ENCODE measurements at places on chromosomes 1 and 21.

GRCh38 chr1:16007671-16008341 is 3.8 kb downstream of the SRARP start:
- no peak for DNase-seq

GRCh38 chr1:169739980-169740379 is 6.1 kb upstream of the SELE start:
- no peak for DNase-seq

DNA sequence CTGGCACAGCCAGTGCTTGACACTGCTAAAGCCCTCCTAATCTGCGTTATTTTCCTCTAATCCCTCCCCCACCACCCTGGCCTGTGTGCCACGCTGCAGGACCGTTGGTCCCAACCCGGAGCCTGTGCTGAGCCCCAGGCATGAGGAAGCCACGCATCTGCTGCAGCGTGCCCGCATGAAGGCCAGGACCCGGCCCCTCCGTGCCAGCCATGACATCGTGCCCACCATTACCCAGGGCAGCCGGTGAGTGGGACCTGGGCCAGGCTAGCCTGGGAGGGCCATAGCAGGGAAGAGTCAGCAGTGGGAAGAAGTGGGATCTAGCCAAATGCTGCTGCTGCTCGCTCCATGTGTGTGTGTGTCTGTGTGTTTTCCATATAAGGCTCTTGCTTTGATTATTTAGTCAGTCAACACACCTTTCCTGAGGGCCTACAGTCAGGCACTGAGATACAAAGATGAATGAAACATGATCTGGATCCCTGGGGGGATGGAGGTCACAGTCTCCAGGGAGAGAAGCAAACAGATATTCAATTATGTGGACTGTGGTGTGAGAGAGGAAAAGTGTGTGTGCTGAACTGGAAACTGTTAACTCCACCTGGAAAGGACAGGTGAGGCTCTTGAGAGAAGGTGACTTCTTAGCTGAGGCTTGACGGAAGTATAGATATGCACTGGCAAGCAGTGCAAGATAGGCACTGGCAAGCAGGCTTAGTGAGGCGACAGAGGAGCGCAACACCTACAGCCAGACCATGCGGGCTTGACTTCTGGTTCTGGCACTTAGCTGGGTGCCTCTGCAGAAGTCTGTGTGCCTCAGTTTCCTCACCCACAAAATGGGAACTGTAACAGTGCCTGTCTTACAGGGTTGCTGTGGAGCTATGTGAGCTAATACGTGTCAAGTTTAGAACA is 15.9 kb downstream of the KIAA1614 start:
- DNase-seq, result no peak

GRCh38 chr1:162133566-162133965 is 64.1 kb downstream of the NOS1AP start:
- DNase-seq, result no peak

DNA sequence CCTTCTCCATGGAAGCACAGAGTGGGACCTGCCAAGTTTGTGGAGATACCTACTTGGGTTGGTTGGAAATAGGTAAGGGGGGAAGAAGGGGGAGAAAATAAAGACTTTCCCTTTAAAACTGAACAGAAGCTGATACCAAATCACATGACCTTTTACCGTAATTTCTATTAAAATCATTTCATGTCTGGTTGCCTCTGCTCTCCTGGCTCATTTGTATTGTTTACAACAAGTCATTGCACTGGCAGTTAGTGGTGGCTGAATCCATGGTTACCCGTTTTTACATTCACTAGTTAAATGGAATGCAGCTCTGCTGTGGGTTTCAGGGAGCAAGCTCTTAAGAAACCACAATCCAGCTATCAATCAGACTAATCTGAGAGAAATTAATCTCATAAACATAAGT is 353.7 kb upstream of the ESRRG start:
- no peak for DNase-seq

- DNase-seq, result no peak
Measured at GRCh38 chr1:9242338-9242969, 7.9 kb downstream of the H6PD start.

DNA sequence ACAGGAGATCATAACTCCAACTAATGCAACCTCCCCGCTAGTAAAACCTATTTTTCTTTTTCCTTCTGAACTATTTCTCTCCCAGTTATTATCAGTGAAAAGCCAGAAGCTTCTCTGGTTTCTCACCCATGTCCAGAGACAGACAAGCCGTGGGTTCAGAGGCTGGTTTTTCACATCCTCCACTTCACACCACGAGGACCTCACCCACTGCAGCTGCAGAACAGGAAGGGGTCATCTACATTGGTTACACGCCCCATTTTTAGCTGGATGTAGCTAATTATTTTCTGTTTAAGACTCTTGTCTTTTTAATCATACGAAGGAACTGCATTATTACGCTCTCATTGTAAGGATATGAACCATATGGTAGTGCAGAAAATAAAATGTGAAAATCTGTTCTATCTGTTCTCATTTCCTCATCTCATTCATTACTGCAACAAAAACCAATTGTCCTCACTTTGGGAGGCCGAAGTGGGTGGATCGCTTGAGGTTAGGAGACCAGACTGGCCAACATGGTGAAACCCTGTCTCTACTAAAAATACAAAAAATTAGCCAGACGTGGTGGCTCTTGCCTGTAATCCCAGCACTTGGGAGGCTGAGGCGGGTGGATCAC is 39.1 kb upstream of the CLDN14 start:
- DNase-seq, result no peak

DNA sequence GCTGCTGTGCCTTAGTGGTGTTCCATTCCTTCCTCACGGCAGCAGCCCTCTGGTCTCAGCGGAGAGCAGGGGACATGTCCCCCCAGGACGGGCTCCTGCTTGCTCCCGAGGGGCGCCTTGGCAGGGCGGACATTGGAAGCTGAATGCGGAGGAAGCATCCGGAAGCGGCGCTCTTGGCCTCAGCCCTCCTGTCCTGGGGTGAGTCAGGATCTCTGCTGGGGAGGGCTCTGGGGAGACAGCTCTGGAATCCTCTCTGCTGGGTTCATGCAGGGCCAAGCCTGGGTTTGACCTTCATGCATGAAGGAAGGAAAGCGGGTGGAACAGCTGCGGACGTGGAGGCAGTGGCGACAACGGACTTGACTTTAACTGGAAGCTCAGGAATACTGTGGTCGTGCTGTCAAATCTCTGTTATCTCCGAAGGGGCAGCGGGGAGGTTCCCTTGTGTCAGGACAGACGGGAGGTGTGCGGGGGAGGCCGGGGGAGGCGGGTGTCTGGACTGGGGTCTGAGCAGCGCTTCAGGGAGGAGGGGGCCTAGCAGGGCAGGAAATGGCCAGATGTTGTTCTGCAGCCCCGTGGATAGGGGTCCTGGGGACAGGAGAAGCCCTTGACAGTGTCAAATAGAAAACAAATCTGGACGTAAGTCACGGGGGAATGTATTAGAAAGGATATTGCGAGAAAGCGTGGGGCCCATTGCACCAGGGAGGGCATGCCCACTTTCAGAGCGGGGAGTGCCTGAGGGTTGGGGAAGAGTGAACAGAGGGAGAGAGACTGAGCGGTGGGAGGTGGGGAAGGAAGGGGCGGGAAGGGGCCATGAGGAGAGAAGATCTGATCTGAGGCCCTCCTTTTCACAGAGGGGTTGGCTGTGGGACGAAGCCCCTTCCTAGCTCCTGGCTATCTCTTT is 26.6 kb downstream of the CRYAA start:
- DNase-seq, result peak; percentile 45

DNA sequence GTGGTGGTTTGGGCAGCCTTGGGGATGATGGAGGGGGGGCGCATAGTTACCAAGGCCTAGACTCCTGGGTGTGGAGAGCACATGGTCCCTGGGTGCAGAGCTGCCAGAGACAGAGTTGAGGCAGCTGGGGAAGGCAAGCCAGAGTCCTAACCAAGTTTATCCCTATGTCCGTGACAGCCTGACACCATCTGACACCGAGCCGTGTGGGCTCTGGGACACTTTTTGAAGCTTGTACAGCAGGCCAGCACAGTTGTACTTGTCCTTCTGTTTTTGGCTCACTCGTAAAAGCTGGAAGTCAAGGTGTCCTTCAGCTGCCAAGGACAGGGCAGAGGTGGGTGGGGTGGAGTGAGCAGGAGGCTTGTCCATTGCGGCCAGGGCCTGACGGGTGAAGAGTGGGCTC is 28.5 kb downstream of the SLC26A9 start:
- DNase-seq, result no peak

DNA sequence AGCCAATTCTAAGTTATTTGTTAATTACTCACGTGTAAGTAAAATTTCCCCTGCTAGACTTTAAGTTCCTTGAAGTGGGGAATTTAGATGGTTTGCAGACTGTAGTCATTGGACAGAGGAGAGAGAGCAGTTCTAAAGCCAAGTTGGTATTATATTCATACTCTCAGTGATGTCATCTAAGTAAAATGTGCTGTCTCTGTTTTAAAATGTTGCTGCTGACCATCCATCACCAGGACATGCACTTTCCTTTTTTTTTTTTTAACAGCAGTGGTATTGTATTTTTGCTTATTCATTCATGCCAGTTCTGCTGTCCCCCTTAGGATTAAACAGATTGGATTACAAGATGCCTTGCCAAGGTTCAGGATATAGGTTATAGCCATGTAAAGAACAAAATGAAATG is 2.3 kb downstream of the TTLL7 start:
- no peak for DNase-seq

- no peak for DNase-seq
Measured at GRCh38 chr1:94634977-94635416, 93.4 kb upstream of the F3 start.

DNA sequence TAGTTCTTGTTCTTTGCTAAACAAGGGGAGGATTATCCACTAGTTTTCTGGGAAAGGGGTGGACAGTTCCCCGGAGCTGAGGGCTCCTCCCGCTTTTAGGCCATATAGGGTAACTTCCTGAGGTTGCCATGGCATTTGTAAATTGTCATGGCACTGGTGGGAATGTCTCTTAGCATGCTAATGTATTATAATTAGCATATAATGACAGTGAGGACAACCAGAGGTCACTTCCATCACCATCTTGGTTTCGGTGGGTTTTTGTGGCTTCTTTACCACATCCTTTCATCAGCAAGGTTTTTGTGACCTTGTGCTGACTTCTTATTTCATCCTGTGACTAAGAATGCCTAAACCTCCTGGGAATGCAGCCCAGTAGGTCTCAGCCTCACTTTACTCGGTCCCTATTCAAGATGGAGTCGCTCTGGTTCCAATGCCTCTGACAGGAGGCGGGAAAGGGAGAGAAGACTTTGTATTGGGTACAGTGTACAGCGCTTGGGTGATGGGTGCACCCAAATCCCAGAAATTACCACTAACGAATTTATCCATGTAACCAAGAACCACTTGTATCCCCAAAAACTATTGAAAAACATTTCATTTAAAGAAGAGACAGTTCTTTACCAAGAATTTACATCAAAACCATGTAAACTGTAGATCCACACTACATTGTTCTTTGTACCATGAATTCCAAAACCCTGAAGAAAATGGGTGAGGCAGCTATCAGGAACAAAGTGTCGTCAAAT is 8.7 kb upstream of the SLC2A5 start:
- DNase-seq, result no peak

GRCh38 chr1:183505454-183506089 is 33.3 kb downstream of the SMG7 start:
- no peak for DNase-seq

GRCh38 chr1:8941906-8942305 is 3.8 kb upstream of the CA6 start:
- no peak for DNase-seq

DNA sequence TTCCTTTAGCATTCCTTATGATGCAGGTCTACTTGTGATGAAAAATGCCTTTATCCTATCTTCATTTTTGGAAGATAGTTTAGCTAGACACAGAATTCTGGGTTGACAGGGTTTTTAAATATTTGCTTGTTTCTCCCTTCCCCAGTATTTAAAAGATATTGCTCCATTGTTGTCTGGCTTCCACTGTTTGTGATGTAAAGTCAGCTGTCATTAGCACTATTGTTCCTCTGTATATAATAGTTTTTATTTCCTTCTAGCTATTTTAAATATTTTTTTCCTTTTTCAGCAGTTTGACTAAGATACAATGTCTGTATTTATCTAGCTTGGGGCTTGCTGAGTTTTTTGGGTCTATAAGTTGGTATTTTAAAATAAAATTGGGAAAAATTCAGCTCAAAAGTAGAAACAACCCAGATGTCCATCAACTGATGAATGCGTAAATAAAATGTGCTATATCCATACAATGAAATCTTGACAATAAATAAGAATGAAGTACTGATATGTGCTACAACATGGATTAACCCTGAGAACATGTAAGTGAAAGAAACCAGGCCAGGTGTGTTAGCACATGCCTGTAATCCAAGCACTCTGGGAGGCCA is 11.2 kb downstream of the IFT25 start:
- no peak for DNase-seq

Measured in right forelimb (tissue), 1 donor.